ENCODE measurements at places on chromosomes 7 and 10.

- DNase-seq, result no peak
Measured at GRCh38 chr7:68309806-68310205, 1288.5 kb upstream of the AUTS2 start.

DNA sequence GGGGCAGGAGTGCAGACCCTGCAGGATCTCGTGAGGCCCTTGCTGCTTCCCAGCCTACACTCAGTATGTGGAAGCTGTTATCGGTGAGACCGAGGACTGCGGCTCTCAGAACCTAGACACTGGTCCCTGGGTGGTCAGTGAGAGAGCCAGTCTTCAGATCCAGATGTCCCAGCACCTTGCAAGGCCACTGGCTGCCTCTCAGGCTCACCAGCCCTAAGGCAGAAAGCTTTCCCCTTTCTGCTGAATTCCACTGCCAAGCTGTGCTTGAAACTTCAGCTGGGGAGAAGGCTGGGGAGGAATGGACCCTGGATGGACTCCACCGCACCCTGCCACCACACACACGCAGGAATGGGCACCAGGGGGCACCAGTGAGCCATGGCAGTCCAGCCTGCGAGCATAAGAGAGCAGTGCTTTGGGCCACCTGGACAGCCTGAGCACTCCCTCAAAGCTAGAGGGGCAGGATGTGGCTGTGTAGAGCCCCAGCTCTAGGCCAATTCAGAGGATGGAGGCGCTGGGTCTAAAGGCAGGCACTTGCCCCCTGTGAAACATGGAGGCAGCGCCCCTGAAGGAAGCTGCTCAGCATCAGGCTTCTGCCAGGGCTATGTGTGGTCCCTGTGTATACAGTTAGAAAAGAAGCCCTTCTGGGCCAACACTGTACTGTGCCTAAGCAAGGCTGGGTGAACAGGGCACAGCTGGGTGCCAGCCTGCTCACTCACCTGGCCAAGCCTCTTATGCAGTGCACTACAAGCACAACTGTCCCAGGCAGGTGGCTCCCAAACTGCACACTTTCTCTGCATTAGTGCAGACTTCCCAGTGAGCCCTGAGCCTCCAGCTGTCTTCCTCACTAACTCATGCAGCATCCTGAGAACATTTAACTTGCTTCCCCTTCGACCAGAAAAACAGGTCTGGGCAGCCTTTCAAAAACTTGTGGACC lies 21.6 kb downstream of the TMEM72 start:
- peak; percentile 93 for DNase-seq

DNA sequence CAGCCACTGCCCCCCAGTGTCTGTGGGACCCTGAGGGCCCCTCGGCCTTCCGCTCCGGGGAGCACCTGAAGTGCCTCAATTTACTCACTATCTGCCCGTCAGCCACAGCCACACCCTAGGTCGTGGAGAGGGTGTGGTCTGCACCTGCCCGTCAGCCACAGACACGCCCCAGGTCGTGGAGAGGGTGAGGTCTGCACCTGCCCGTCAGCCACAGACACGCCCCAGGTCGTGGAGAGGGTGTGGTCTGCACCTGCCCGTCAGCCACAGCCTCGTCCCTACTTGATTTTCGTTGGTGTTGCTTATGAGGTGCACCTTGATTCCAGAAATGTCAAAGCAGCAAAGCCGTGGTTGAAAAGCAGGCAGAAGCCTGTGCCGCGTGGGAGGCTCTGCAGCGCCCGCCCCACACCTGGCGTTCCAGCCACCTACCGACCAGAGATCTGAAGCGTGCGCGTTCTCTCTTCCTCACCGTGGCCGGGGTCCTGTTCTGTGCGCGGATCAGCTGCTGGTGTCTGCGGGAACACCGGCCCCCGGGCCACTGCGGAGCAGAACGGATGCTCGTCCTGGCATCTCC lies 101.6 kb downstream of the DYNC2I1 start:
- DNase-seq, result no peak

- no peak for DNase-seq
Measured at GRCh38 chr10:99682752-99683151, 23.4 kb downstream of the ENTPD7 start.

DNA sequence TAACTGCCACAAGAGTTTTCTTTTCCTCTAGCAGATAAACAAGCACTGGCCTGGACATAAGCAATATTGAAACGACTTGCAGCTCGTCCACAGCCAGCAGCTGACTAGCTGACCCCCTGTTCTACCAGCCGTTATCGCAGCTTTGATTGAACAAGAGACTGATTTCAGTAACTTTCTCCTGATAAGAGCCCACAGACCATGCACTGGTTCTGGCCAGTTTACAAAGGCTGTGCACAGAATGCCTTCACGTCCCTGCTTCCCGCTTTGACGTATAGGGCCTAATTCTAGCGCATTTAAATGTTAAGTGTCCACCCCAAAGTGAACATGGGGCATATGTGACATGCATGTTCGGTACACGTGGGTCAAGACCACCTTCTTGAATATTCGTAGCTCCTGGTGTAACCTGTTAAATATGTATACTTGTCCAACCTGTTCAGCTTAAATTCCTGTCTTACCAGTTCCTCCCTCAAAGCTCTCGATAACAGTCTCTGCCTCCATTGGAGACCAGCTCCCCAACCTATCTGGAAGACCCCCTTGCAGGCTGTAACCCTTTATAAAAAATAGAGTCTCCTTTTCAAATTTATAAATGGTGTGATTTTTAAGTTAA lies 69.2 kb downstream of the LYZL1 start:
- no peak for DNase-seq

GRCh38 chr10:84211566-84211965 lies 13.8 kb downstream of the LRIT2 start:
- no peak for DNase-seq

DNA sequence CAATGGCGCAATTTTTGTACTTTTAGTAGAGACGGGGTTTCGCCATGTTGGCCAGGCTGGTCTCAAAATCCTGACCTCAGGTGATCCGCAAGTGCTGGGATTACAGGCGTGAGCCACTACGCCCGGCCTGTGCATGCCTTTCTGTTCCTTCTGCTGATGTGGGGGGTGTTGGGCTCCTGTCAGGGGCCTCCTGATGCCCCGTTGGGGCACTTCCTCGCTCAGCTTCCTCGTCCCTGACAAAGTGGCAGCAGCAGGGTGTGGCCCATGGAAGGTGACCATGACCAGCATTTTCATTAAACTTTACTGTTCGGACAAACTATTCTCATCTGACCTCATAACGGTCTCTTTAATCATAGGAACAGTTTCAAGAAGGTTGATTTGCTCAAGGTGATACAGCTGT lies 69.4 kb downstream of the TBXAS1 start:
- DNase-seq, result no peak

All from left ventricle myocardium inferior (tissue), 1 donor.